ENCODE measurements at places on chromosomes 5 and 9.
A peak's percentile ranks its signal among the peaks of the same experiment; 100 is the strongest.

DNA sequence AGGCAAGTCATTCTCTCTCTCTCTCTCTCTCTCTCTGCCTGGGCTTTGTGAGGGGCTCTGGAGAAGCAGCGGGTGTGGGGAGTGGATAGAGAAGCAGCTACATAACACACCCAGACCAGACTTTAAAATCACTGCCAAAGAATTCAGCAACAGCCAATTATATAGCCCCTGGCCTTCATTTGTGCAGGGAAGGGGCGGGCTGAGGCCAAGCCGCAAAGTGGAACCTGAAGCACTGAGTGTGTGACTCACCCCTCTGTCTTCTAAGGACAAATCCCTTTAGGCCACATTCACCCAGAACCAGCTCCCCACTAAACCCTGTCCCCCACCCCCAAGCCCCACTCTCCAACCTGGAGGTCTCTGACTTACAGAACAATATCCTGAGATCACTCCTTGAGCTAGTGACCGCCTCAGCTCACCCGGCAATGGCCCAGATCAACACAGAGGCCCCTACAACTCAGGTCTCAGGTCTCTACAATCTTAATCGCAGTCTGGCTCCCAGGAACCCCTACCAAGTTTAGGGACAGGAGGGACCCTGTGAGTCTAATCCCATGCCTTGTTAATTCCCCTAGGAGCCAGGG lies 6.0 kb downstream of the B4GALT1 start:
- peak; percentile 89 for DNase-seq

DNA sequence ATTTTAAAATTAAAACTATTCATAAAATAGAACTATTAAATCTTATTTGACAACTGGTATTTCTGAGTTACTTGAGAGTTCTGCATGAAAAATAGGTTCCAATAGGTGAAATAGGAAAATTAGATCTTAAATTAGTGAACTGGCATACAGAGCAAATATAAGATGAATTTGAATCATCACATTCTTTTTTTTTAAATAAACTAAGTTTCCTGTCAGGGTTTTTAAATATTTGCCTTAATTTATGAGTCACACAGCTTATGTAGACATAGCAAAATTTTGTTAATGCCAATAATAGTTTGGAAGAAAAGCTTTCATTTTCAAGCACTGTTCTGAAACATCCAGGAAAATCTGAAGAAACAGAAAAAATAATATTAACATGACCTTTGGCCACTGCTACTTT lies 311.7 kb upstream of the HAPLN1 start:
- DNase-seq: no peak

DNA sequence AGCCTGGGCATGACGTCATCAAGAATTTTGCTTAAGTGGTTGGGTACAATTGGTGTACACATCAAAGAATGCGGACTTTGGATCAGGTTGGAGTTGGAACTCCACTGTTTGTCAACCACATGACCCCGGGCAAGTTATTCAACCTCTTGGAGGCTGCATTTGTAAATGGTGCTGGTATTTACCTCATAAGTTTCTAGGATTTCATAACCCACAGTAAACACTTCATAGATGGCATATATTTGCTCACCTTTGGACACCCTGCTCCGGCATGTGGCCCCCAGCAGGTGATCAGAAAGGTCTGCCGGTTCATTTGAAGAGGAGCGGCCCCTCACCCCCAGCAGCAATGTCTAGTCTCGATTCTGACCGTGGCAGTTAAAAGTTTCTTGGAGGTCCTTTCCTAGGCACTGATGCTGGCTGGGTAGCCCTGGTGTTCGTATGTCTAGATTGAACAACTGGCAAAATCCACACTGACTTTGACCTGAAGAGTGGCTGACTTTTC lies 60.6 kb downstream of the IL6ST start:
- DNase-seq: no peak

- DNase-seq: no peak
Measured at GRCh38 chr9:128580731-128581130, 28.3 kb downstream of the SPTAN1 start.

GRCh38 chr9:93304574-93305496 lies 120.9 kb downstream of the WNK2 start:
- no peak for DNase-seq

DNA sequence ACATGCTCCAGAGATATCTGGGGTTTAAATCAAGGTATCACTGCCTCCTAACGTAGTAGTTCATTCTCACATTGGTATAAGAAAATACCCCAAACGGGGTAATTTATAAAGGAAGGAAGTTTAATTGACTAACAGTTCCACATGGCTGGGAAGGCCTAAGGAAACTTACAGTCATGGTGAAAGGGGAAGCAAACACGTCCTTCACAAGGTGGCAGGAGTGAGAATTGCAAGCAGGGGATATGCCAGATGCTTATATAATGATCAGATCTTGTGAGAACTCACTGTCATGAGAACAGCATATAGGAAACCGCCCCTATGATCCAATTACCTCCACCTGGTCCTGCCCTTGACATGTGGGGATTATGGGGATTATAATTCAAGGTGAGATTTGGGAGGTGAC lies 1280.2 kb upstream of the C9orf72 start:
- no peak for DNase-seq

- no peak for DNase-seq
Measured at GRCh38 chr9:88725300-88726019, 190.5 kb downstream of the NXNL2 start.
